Left kidney (tissue), 8 donors: ENCODE measurements at places on chromosomes 3 and 15.

- no peak for DNase-seq
Measured at GRCh38 chr15:78249131-78249530, 14.8 kb upstream of the ACSBG1 start.

DNA sequence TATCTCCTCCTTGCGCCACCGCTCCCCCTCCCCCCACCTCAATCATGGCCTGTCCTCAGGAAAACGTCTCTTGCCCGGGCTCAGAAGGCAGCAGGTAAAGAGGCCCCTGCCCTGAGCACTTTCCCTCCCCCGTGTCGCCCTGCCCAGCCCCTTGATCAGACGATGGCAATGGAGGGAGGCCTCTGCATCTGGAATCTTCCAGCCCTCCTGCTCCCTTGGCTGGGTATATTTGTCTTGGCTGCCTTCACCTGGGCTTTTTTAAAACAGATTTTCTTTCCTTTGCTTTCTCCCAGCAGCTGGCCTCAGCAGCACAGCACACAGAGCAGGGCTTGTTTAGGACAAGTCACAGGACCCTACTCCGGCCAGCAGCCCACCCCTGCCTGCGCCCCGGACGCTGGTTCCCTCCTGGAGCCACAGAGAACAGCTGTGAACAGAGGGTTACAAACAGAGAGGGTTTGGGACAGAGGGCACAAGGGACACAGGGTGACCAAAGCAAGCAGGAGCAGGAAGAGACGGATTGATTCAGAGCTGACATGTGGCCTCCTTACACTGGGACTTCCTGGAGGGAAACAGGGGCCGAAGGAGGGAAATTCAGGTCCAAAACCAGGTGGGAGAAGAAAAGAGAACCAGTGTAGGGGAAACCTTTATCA lies 78.7 kb downstream of the ISG20 start:
- DNase-seq: no peak

GRCh38 chr3:13571831-13572750 lies 23.2 kb downstream of the FBLN2 start:
- no peak for DNase-seq

- DNase-seq: peak; percentile 65
Measured at GRCh38 chr15:94582368-94582767, 351.0 kb downstream of the MCTP2 start.

DNA sequence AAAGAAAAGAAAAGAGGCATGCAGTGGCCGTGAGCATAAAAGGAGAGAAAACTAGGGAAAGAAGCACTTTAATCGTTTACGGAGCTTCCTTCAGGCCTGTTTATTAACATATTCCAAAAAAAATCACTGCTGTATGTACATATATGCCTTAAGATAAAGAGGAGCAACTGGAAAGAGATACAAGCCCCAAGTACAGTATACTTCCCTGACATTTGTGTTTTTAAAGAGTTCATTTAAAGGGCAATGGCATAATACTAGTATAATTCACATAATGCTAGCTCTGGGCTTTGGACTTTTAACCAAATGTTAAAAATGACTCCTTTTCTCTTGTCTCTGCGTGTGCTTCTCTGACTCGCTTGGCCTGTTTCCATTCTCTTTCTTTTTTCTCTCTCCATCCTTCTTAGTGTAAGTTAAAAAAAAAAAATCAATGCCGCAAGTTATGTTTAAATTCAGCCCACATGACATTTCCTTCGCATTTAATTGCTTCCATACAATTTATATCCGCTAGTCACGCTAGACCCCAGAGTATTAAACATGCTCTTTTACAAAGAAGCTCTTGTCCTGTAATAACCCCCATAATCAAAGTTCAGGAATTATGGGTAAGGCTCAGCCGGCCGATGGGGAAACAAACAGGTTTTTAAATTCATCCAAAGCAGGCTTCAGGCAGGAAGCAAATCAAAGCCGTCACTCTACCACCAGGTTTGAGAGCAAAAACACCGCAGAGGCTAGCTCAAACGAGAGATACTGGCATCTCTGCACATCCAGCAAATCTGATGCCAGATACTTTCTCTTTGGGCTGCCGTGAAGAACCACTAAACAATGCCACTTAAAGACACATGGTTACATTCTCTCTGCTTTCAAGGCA lies 19.4 kb downstream of the WWTR1 start:
- peak; percentile 35 for DNase-seq

DNA sequence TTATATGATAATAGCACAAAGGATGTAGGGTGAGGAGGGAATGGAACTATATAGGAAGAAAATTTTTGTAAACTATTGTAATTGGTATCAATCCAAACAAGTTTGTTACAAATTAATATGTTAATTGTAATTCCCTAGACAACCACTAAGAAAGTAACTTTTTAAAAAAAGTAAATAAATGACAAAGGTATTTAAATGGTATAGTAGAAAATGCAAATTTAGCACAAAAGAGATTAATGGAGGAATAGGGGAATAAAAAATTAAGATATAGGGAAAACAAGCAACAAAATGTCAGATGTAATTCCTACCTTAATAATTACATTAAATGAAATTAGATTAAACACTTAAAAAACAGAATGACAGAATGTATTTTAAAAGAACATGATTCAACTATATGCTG lies 60.3 kb downstream of the TIMP4 start:
- no peak for DNase-seq

GRCh38 chr3:46987319-46987742 lies 7.9 kb downstream of the NBEAL2 start:
- DNase-seq: no peak

- DNase-seq: peak; percentile 80
Measured at GRCh38 chr15:90001062-90001682, at the start of gene ZNF710. Gene ZNF710, plus strand, starts transcription at chr15:90001324. Its CDS starts 65,814 bp downstream, at chr15:90067138.

DNA sequence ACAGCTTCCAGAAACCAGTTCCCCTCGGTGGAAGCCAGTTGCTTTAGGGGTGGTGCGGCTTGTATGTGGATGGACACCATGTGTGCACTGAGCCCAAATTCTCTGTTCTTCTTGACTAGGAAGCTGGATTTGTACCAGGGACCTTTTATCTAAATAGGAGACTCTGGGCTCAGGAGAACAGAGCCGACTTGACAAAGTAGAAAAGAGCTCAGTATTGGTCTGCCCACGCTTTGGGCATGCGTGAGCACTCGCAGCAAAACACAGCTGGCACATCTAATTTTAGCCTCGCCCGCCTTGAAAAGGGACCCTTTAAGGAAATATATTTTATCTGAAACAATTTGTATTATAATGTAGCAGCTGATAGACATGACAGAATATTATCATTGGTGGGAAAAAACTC lies 1.1 kb upstream of the RBMS3 start:
- no peak for DNase-seq

DNA sequence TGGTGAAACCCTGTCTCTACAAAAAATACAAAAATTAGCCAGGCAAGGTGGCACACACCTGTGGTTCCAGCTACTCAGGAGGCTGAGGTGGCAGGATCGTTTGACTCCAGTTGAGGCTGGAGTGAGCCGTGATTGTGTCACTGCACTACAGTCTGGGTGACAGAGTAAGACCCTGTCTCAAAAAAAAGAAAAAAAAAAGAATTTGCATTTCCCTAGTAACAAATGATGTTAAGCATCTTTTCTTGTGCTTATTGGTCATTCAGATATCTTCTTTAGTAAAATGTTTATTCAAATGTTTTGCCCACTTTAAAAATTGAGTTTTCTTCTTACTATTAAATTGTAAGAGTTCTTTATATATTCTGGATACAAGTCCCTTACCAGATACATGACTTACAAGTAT lies 48.7 kb downstream of the NFKBIZ start:
- DNase-seq: no peak

DNA sequence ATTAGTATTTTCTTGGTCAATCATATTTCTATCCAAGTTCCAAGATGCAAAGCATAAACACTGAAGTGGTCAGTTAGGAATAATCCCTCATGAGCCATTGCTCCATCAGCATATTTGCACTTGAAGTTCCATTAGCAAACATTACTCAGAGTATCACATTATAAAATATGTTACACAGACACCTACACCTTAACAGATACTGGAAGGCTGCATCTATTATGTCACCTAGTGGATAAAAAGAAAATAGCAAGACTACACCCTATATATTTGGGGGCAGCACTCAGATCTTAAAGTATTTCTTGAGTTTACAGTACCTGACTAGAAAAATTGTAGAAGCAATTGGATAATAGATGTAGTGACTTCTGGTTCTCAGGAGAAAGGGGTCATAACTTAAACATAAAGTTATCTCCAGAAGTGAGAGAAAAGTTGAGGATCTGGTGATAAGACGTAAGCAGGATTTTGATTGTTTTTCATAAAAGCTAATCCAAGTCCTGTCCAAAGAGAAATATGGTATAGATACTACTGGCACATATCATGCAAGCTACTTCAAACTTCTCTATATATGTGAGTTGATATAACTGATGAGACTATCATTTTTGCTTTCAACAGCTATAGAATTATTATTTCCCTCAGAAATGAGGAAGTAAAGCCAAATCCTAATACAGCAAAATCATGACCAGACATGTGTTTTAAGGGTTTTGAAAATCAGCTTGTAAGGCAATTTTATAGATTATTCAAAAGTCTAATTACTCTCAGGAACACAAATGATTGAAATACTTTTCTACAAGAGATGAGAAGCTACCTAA lies 422.2 kb downstream of the GBE1 start:
- no peak for DNase-seq

DNA sequence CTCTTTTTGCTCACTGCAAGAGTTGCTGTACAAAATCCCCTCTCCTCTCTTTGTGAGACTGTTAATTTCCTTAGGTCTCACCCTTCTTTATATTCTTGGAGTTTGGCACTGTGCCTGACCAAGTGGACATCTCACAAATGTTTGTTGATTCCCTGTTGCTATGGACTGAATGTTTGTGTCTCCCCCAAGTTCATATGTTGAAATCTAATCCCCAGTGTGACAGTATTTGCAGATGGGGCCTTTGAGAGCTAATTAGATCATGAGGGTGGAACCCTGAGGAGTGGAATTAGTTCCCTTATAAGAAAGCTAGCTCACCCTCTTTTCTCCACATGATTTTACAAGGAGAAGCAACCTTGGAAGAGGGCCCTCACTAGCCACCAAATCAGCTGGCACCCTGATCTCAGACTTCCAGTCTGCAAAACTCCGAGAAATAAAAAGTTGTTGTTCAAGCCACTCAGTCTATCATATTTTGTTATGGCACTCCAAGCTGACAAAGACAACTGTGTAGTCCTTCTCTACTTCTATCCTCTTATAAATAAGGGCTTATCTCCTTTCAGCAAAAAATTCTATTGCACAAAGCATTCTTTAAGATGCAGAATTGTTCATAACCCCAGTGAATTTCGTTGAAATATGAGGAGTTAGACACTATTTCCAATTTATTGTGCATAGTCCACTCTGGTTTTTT lies 65.5 kb upstream of the NPHP3 start:
- DNase-seq: peak; percentile 12

GRCh38 chr3:42667523-42668412 lies 14.3 kb downstream of the ZBTB47 start:
- no peak for DNase-seq

GRCh38 chr15:96361309-96362010 lies 31.0 kb downstream of the NR2F2 start:
- DNase-seq: peak; percentile 24

DNA sequence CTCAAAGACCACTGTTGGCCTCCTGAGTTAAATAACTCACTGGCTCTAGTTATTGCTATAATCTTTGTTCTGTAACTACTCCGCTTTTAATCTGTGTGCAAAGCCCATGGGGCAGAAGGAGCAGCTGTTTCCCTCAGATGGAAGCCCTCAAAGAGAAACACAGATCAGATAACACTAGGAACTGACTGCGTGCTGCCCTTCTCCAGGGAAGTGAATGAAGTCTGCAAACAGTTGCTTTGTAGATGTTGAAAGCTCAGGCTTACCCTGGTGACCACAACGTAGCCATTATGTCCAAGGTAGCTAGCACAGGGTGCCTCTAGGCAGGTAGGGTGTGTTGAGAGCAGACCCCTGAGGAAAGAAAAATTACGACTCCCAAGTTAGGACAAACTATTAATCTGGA lies 152.3 kb upstream of the STAC start:
- DNase-seq: no peak

GRCh38 chr3:197242784-197243432 lies 55.5 kb downstream of the DLG1 start:
- no peak for DNase-seq

DNA sequence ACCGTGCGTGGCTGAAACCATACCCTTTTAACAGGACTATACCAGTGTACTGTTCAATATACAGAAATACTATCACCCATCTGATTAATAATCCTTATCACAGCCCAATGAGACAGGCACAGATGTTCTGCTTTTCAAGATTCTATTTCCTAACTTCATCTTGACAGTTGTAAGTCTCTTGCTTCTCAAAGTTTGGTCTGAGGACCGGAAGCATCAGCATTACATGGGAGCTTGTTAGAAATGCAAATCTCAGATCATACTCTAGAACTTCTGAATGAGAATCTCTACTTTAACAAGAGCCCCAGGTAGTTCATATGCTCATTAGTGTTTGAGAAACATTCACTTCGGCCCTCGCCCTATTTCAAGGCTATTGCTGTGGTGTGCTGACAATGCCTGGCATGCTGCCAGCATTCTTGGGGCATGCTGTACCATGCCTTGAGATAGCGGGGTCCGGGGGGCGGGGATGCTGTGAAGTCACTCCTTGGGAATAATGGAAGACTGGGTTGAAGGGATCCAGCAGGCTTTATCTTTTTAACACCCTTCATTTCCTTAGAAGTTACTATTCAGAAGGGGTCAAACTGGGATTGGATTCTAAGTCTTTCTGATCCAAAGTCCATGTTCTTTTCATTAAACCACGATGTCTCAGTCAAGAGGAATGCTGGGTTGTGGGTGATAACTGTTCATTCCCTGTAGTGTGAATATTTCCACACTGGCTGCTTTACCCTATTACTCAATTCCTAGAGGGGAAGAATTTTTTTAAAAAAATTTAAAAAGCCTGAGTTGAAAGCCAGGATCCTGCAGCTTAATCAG lies 194.7 kb downstream of the LPP start:
- no peak for DNase-seq

GRCh38 chr3:187325632-187326031 lies 34.1 kb upstream of the MASP1 start:
- no peak for DNase-seq

- DNase-seq: no peak
Measured at GRCh38 chr15:89837830-89838178, 23.2 kb upstream of the ANPEP start.

DNA sequence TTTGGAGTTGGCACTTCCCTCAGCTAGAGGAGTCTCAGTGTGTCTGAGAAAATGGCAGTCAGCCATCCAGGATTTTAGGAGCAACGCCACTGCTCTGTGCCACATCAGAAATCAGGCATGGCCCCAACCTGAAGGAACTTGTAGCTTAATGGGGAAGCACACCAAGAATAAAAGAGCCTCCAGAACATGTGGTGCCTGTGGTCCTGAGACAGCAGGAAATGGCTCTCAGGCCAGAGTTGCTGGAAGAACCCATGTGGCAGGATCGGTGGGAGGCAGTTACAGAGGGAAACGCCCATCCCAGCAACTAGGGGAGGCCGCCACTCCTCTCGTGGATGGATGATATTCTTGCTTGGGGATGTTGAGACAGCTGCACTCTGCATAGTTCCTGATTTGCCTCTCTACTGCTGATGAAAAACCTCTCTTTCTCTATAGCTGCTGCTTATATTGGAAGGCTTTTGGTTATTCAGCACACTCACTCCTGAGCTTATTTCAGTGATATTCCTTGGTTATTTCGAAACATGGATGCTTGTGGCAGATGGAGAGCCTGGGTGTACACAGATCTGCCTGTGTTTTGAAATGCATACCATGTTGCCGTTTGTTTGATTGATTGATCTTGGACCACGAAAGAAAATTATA lies 52.4 kb downstream of the KLHL25 start:
- no peak for DNase-seq

- no peak for DNase-seq
Measured at GRCh38 chr3:23076437-23076836, 126.7 kb upstream of the UBE2E2 start.
